Stimulated activated CD8-positive, alpha-beta memory T cell treated with anti-CD3 and anti-CD28 coated beads, Interleukin-7, amount 100 ng/mL, for 1 hour (primary cell): ENCODE measurements at places on chromosomes 1 and 21.

- DNase-seq = no peak
These were observed 2.5 kb downstream of the DISC1 start for GRCh38 chr1:231629132-231629531.

DNA sequence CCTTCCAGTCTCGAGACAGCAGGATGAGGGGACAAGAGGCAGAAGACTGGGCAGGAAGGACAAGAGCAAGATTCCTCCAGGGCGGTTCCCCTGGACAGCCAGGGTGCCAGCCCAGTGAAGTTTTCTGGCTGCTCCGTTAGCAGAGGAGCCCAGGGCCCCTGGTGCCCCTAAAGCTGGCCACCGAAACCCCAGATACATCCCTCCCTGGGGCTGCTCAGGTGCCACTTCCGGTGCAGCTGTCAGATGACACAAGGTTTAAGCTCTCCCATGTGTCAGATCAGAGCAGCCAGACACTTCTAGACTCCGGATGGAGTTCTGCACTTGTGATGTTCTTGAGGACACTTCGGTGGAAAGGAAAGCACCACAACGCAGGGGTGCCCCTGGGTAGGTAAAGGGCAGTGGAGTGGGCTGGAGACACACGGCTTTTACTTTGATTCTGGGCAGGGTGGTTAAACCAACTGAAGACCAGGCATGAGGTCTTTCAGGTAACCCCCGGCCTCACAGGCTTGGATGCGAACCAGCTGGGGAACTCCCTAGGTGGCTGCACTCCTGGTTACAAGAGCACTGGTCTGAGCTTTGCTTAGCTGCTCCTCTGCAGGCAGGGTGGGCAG, 85.7 kb downstream of the ITPKB start:
- no peak for DNase-seq

DNA sequence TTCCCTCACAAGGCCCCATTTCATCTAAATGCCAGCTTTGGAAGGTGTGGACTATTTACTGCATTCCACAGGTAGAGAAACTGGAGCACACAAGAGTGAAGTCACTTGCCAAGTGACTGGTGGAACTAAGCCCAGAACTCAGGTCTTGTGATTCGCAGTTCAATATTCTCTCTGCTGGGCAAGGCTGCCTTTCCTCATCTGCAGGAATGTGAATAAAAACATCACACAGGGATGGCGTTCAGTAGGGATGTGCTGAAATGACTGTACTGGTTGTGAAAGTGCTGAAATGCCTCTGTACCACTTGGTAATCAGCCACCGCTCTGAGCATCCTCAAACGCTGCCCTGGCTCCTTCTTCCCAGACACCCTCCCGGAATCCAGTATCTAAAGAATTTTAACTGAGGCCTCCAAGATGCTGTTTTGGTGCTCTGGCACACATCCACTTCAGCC, 145.6 kb downstream of the HIVEP3 start:
- no peak for DNase-seq

- DNase-seq = no peak
These were observed 192.5 kb upstream of the FOXD3 start for GRCh38 chr1:63129855-63130254.

- no peak for DNase-seq
These were observed 53.8 kb upstream of the MROH9 start for GRCh38 chr1:170881268-170882265.

DNA sequence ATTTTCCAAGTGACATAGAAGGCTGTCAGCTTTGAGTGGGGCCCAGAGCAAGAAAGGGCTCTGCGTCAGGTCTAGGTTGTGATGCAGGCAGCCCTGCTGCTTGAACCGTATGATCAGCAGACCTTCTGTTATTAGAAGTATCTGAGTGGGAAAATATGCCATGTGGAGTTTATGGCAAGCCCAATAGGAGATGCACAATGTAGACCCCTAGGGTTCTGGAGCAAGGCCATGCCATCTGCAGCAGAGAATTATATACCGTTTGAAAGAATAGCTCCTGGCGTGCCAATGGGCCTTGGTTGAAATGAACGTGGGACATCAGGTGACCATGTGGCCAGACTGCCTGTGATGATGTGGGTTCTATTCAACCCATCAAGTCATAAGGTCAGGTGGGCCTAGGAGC, 44.1 kb upstream of the ZBTB18 start:
- DNase-seq = no peak

DNA sequence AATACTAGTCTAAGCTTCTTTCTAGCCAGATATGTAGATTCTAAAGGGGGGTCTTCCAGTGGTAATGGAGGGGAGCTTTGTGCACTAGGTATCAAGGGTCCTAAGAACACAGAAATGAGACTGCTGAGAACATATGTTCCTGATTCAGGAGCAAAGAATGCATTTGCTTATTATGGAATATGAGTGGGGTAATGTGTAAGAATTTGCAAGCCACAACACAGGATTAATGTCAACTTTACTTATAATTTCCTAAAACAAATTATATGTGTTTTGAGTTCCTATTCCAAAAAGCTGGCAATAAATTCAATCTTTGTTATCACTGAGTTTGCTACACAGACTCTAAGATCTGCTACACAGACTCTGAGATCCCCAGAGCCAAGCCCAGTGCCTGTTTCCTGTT, 357.0 kb upstream of the PTBP2 start:
- no peak for DNase-seq

GRCh38 chr1:15260418-15261154, 13.6 kb downstream of the FHAD1 start:
- no peak for DNase-seq

DNA sequence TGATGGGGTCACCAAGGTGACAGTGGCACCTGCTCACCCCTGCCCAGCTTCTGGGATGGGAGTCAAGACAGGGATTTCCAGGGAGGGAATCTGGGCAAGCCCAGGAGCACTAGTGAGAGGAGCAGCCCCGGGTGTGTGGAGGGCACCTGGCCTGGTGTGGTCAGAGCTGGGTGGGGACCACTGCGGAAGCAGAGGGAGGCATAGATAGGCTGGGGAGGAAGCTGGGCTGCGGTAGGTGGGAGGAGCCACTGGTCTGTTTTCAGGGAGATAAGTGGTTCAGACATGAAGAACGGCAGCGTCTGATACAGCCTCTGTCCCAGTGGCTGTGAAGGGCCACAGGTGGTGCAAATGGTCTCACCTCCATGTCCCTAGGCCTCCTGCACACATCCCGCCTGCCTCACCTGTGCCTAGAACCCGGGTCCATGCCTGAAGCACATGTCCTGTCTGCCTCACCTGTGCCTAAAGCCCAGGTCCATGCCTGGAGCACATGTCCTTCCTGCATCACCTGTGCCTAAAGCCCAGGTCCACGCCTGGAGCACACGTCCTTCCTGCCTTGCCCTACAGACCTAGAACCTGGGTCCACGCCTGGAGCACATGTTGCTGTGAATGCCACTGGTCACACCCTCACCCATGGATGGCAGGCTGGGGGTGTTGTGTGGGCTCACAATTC, 325.9 kb upstream of the AJAP1 start:
- no peak for DNase-seq

DNA sequence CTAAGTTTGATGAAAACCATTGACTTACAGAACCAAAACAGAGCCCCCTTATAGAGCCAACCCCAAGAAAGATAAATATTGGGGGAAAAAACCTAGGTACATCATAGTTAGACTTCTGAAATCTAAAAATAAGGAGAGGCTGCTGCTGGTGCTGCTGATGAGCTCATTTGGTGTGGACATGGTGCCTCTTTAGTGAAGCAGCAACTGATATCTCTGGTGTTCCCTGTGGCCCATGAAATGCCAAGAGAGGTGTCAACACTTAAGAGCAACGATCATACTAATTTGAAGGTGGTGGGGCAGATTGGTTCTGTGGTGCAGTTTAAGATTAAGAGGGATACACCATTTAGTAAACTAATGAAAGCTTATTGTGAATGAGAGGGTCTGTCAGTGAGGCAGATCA, 35.9 kb downstream of the ST3GAL3 start:
- no peak for DNase-seq

- DNase-seq = no peak
These were observed 53.9 kb downstream of the GALNT2 start for GRCh38 chr1:230120921-230121381.

GRCh38 chr1:1083416-1084371, 9.6 kb upstream of the RNF223 start:
- no peak for DNase-seq

DNA sequence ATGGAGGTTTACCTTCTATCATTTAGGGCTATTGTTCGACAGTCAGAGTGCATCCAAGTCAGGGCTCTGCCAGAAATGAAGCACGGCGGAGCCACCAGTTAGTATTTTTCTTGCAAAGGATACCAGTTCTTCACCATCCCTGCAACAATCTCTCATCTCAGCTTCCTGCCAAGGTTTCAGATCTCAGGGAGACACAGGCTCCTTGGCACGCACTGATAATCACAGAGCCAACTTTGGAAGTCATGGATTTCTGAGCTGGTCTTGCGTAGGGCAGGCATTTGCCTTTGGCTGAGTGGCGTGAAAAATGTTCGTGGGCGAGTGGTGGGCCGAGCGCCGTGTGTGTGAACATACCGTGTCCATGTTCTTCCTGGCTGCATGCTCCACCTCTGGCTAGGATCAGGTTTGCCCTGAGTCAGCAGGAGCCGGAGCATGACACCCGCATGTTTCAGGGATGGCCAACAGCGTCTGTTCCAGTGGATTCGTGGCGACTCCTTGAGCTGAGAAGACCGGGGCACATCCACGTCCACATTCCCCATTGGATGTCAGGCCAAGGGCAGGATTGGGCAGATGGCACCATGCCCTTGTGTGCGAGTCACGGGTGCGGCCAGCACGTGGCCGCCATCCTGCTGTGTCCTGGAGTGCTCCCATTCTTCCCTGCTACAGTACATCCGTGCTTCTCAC, 118.5 kb upstream of the C1orf174 start:
- no peak for DNase-seq

DNA sequence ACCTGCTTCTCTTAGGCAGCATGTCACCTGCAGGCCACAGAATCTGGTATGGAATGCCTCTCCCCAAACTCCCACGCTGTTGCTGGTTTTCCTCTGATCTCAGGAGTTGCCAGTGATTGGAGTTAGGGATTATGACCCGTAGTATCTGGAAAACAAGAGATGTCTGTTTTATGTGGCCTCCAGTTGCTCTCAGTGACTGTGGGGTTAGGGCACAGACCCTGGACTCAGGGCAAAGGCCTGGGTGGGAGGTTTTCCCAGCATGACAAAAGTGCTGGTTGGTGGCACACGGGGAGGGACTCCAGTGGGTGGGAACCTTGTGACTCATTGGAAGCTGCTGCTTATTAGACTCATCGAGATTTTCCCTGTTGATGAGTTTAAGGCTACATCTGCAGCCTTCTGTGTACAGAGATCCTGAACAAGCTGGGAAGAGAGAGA, at the start of gene NR1I3:
TSS of gene NR1I3 (minus strand) at position 165 of the 435 bp plus-strand sequence. CDS start 1,638 bp downstream, outside the sequence.
- no peak for DNase-seq

DNA sequence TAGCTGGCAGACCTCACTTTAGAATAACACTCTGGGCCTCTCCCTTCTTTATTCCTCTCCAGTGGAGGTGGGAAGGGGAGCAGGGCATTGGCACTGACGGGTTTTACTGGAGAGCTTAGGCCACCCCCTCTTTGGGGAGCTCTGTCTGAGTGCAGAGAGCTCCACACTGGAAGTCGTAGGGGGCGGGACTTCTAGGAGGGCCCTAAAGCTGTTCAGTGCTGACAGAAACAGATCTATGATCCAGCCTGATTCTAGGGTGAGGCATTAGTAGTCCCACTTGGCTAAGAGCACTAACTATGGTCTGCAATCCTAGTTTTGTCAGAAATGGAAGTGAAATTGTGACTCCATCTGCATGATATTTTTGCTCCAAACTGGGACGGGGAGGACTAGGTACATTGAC, 138.7 kb downstream of the MIS18A start:
- no peak for DNase-seq

GRCh38 chr1:243246916-243247315, 8.2 kb downstream of the CEP170 start:
- no peak for DNase-seq

DNA sequence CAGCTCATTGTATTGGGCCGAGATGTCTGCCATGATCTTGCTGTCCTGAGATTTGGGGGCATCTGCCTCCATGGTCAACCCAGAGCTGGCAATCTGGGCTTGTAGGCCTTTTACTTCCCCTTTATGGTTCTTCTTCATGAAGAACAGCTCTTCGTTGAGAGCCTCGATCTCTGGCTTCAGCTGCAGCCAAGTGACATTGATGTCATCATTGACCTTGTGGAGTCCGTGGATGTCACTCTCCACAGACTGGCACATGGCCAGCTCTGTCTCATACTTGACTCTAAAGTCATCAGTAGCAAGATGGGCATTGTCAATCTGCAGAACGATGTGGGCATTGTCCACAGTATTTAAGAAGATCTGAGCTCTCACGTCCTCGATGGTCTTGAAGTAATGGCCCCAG, 29.2 kb downstream of the RAP1A start:
- no peak for DNase-seq

GRCh38 chr21:16378525-16378924, 648.7 kb downstream of the USP25 start:
- no peak for DNase-seq

- no peak for DNase-seq
These were observed 236.2 kb downstream of the NFIA start for GRCh38 chr1:61318319-61319125.

DNA sequence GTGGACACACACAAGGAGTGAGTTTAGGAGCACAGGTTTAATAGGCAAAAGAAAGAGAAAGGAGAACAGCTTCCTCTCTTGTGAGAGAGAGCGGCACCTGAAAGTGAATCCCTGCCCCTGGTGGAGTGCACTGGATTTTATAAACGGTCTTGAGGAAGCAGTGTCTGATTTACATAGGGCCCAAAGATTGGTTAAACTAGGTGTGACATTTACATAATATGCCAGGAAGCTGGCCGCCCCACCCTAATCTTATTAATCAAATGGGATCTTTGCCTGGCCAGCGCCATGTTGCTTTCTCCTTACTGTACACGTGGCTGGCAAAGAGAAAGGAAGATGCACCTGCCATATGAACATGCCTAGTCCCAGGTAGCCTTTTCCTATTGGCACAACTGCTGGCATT, 38.7 kb downstream of the CFH start:
- no peak for DNase-seq

- DNase-seq = no peak
These were observed 201.1 kb downstream of the BACH1 start for GRCh38 chr21:29499734-29500343.

DNA sequence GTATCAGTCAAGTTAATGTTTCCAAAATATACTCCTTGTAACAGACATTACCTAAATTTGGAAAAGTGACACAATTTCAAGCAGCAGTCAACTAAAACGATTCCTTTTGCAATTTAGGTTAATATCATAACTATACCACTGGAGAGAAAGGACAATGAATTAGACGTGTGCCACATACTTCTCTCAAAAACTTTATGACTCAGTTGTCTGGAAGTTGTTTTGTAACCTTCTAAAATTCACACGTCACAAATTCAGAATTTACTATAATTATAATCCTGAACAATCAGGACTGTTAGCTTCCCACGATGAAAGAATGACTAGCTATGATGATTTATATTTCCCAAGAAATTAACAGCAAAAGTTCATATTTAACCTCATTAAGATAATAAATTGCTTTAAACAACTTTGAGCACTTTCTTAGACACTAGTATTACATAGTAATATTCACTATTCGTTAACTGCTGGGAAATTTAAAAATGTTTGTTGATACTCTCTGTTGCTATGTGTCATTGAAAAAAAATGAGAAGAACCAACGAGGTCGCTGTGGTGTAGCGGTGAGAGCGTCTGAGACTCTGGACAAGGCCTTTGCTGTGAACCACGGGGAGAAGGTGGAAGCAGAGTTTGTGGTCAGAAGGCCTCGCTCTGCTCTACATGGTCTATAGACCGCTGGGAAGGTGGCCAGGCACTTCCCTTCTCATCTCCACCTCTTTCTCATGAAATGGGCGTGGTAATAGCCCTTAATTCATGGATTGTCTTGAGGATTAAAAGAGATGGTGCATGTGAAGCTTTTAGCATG, 27.9 kb upstream of the BATF3 start:
- no peak for DNase-seq

- no peak for DNase-seq
These were observed 700 bp upstream of the CCDC28B start for GRCh38 chr1:32199717-32200072.
